ENCODE measurements at places on chromosomes 5 and 9.

DNA sequence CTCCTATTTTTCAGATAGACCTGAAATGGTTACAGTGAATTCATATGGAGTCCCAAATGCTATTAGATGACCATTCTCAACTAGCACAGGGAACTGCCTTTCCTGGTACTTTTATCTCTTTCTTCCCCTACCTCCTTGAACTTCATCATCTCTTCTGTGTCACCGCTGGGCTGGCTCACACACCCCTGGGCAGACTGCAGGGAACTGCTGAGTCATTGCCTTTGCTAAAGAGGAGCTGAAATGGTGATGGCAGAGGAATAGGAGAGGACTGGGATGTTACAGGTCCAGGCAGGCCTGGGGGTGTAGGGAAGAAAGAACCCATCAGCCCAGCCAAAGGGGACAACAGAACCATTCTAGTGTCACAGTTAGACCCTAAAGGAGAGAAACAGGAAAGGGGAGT is 322.3 kb downstream of the ASTN2 start:
- DNase-seq: no peak

- DNase-seq: no peak
These were observed 366.1 kb upstream of the CCNH start for GRCh38 chr5:87778876-87779275.

GRCh38 chr5:157607371-157608161 is 32.0 kb upstream of the ADAM19 start:
- DNase-seq: peak; percentile 73

DNA sequence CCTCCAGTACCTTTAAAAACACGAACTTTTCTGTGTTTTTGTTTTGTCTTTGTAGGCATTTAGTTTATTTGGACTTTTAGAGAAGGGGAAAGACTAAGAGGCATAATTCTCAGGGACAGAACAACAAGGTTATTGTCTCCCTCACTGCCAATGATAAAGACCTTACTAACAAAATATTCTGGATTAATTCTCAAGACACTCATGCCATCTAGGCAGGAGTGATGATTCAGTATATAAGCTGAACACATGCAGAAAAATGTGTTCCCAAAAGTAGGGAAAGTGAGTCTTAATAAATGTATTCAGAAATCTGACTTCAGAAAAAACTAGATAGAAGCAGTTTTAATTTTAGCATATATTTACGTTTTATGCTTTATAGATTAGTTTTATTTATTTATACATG is 17.4 kb upstream of the ASPN start:
- DNase-seq: no peak

DNA sequence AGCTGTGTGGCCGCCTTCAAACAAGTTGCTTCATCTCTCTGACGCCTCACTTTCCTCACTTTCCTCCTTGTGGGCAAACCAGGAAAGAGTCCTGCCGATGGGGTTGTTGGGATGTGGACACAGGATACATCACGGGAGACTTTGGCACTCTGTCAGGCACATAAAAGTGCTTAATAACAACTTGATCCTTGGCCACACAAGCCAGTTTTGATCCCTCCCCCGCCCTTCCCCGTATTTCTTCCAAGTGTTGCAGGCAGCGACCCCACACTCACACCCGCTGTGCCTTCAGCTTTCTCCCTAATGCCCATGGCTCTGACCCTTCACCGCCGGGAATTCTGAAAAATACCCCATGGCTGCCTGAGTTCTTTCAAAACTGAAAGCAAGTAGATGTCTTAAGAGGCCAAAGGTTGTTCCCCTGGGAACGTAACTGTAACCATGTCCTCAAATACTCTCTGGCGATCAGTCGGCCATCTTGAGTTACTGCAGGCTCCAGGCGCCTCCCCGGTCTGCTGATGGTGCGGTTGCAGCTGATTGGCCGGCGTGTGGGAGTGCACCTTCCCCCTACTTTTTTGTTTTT is 59.8 kb downstream of the ARHGEF37 start:
- DNase-seq: no peak

DNA sequence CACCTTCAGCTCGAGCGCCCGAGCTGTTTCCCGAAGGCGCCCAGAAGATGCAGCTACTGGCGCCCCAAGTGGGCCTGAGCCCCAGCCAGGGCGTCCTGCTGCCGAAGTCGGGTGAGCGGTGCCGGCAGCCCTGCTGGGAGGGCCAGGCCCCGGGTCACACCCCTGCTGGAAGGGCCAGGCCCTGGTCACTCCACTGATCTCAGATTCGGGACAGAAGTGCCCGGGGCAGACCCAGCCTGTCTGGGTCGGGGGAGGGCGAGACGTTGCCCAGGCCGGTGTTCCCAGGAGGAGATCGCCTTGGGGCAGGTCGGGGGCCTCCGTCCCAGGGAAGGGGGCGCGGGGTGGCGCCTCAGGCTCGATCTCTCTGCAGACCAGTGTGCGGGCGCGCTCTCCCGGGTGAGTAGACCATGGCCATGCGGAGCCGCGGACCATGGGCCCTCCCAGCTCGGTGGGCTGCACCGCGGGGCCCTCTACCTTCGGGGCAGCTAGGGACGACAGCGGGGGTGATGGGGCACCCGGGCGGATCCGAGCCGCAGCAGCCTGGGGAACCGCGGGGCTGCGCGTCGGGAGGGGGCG is 2.3 kb downstream of the LCNL1 start:
- DNase-seq: no peak

All from stimulated activated CD4-positive, alpha-beta T cell treated with anti-CD3 and anti-CD28 coated beads, Interleukin-4, amount 100 ng/mL, for 4 hours (primary cell).